ENCODE measurements at places on chromosomes 7 and 10. TPM values are rescaled to one million over a fixed set of nuclear protein-coding genes. Genes with fewer than 3 reads are reported as not detected.

DNA sequence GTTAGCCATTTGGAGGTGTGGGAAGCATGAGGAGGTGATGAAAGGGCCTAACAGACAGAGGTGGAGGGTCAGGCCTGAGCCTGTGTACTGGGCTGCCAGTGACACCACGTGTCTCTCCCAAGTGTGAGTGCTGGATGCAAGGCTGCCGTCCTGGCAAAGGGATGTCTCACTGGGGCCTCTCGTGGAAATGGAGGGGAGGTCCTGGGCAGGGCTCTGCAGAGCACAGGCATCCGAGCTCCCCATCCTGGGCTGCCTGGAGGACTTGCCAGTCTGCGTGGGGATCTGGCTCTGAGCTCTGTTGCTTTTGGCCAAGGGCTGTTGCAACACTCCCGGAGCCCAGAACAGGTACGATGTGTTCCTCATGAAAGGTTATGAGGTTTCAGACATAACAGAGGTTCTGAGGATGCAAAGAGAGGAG is 77.3 kb downstream of the GRK5 start:
- DNase-seq = no peak
- no peaks in the 10 kb centered on the region for H3K27me3 ChIP-seq
- peak overlapping the region; percentile 28 for H3K27ac ChIP-seq

GRCh38 chr10:97197030-97197500 is 11.3 kb upstream of the SLIT1 start:
- H3K36me3 ChIP-seq = no peaks in the 10 kb centered on the region
- DNase-seq = no peak
- H3K27me3 ChIP-seq = peaks cover 59% of the 10 kb centered on the region
- no peak overlapping the region for H3K4me3 ChIP-seq
- H3K4me1 ChIP-seq = peaks cover 9% of the 10 kb centered on the region
- no peak overlapping the region for H3K27ac ChIP-seq

The FGL2 gene
- total RNA-seq = 7.8 TPM

DNA sequence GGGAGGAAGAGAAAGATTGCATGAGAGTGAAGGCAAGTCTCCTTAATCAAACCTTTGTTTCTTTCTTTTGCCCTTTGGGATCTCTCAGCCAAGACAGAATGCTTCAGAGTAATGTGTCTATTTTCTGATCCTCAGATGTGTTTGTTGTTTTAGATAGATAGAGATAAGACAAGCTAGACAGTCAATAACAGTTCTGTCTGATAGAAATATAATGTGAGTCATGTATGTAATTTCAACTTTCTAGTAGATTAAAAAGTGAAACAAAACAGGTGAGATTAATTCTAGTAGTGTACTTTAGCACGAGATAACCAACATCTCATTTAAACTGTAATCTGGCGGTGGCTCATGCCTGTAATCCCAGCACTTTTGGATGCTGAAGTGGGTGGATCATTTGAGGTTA is 159.2 kb downstream of the GATA3 start:
- H3K36me3 ChIP-seq = no peaks in the 10 kb centered on the region
- H3K27ac ChIP-seq = no peak overlapping the region
- no peak overlapping the region for H3K4me3 ChIP-seq
- no peaks in the 10 kb centered on the region for H3K4me1 ChIP-seq
- DNase-seq = no peak
- H3K27me3 ChIP-seq = peaks cover 4% of the 10 kb centered on the region

DNA sequence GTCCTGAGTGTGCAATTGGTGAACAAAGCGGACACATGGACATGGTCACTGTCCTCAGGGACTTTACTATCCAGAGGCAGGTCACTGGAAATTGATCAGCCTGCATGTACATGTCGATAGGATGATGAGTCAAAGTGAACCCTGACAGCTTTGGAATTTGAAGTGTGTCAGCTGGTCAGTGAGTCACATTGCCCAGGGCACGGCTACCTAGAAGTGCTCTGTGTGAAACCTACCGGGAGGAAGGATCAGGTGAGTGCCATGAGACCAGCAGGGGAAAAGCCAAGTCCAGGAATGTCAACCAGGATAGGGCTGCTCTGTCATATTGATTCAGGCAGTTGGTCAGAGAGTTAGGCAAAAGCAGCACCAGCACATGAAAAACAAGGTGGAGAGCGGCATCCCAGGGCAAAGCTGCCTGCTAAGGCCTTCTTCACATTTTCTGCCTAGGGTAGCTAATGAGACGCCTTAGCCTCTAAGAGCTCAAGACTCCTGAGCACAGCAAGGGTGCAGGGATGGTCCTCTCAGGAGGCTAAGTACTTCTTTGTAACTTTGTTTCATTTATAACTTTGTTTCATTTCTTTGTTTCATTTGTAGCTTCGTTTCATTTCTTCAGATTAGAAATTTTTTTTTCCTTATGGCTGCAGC is 19.4 kb upstream of the PDCD4 start:
- no peak for DNase-seq
- H3K4me3 ChIP-seq = no peak overlapping the region
- no peaks in the 10 kb centered on the region for H3K36me3 ChIP-seq
- H3K27ac ChIP-seq = peak overlapping the region; percentile 20
- peaks cover 38% of the 10 kb centered on the region for H3K4me1 ChIP-seq
- H3K27me3 ChIP-seq = no peaks in the 10 kb centered on the region

GRCh38 chr10:88386821-88387773 is 196.0 kb downstream of the RNLS start:
- DNase-seq = no peak
- no peak overlapping the region for H3K27ac ChIP-seq
- H3K4me3 ChIP-seq = no peak overlapping the region
- H3K36me3 ChIP-seq = no peaks in the 10 kb centered on the region

DNA sequence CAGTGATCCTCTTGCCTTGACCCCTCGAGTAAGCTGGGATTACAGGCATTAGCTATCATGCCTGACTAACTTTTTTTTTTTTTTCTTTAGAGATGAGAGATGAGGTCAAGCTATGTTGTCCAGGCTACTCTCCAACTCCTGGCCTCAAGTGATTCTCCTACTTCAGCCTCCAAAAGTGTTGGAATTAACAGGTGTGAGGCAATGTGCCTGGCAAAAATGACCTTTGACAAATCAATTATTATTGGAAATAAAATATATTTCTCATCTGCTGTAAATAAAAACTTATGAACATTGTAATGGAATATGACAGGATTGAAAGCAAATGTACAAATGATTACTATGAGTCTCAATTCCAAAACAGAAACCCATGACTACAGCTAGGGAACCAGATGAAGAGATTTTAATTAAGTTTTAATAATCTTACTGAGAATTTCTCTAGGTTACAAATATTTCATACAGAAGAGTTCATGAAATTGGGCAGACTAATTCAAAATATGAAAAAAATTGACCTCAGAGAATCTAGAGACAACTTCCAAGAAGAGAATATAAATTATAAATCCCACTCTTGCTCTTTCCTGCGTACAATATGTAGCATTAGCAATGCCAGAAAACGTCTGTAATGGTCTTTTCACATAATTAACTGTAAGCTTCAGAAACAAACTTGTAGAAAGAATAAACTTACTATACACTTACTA is 414.7 kb downstream of the DGKB start:
- no peaks in the 10 kb centered on the region for H3K36me3 ChIP-seq
- DNase-seq = no peak
- H3K4me1 ChIP-seq = no peaks in the 10 kb centered on the region
